ENCODE measurements at places on chromosomes 3 and 15.

- DNase-seq: no peak
Measured at GRCh38 chr15:65208647-65209046, 2.6 kb downstream of the CILP start.

DNA sequence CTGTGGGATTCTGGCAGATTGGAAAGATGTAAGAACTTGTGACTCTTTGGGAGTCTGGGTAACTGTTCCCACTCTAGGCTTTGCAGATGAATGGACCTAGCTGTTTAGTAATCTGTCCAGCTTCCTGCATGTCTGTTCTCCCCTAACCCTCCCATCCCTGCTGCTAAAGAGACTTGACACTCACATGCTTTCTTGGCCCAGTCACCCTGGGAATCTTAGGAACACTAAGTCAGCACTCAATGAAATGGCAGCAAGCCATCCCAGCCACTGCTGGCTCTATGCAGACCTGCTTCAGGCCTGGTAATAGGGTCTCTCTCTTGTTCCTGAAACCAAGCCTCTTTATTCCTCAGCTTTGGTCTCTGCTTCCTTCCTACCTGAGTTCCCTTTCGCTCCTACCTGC, 63.7 kb upstream of the THSD4 start:
- DNase-seq: peak; percentile 43

- no peak for DNase-seq
Measured at GRCh38 chr3:112627919-112628466, 12.9 kb downstream of the CCDC80 start.

- DNase-seq: no peak
Measured at GRCh38 chr3:97713634-97714033, 50.9 kb upstream of the ARL6 start.

GRCh38 chr3:23203708-23204330, 692 bp downstream of the UBE2E2 start:
- no peak for DNase-seq
